ENCODE measurements at places on chromosomes 11 and 22. TPM values are rescaled to one million over a fixed set of nuclear protein-coding genes. Genes with fewer than 3 reads are reported as not detected.

DNA sequence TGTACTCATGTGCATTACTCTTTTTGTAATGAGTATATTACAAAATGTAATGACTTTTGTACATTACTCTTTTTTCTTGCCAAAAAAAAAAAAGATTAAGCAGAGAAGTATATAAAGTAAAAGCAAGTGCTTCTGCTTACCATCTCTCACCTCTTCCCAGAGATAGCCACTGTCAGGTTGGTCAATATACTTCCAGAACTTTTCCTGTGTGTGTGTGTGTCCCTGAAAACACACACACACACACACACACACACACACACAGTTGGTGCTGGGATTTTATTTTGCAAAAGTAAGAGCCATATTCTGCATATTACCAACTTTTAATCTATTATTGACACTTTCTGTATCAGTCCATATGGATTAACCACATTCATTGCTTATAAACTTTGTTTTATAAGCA lies 2.5 kb downstream of the IGLL5 start:
- DNase-seq, result no peak

GRCh38 chr11:118672846-118673245 lies 6.6 kb downstream of the TREH start:
- DNase-seq, result no peak

- no peak for DNase-seq
These were observed 123.6 kb upstream of the MTNR1B start for GRCh38 chr11:92845805-92846204.

DNA sequence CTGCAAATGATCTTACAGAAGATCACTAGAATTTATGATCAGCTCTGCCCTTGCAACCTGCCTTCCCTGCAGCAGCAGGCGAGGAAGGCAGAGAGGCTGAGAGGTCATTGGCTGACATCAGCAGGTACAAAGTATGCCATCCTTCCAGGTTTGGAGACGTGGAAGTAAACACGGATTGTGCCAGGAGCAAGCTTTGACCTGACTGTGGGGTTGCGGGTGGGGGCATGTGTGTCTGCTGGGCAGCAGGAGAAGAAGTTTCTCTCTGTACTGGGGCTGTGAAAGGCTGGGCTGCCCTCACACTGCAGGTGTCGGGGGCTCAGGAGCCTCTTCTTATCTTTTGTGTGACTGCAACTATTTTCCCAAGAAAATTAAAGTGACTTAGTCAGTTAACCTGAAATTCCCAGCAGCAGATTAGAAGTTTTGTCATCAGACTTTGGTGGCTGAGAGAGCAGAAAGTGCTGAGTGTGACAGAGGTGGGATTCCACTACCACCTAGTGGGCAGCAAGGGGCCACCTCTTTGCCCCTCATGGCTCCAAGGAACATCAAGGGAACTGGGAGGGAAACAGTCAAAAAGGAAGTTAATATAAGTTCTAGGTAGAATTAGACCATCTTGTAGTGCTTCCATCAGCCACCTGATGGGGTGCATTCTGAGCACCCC lies 565.9 kb downstream of the ETS1 start:
- no peak for DNase-seq

DNA sequence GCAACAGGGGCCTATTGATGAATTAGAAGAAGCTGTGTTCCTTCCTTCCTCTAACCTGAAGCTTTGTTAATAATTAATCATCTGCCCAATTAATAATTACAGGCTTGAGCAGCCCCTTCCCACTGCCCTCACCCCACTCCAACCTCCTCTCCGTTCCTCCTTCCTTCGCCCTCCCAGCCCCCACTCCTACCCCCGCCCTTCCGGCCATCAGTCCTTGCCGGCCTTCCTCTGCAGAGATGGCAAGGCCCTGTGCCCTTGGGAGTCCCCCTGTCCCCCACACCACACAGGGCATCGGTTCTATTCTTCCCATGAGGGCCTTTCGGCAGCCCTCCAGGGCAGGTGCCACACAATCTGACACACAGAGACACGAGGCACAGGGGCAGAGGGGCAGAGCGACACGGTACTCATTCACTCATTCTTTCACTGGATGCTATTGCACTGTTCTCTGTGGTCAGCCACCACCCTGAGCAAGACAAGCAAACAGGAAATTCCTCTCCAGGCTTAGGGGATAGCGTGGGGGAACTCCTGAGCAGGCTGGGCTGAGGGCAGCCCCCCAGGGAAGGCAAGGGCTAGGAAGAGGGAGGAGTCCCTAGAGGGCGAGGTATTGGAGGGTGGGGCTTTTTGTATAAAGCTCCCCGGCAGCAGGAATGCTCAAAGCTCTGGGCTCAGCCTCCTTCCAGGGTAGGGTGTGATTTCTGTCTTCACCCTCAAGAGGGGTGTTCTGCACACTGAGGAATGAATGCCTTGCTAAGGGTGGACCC lies 14.7 kb downstream of the MGAT3 start:
- no peak for DNase-seq

GRCh38 chr11:88507771-88508417 lies 170.4 kb upstream of the CTSC start:
- no peak for DNase-seq

- no peak for DNase-seq
These were observed 171.5 kb upstream of the B3GAT1 start for GRCh38 chr11:134583397-134583990.

Gene C11orf52
- 7.7 TPM for total RNA-seq

GRCh38 chr11:17907046-17907445 lies 105.8 kb downstream of the SERGEF start:
- no peak for DNase-seq

GRCh38 chr22:40659166-40659565 lies 20.1 kb upstream of the MCHR1 start:
- no peak for DNase-seq

GRCh38 chr22:24440270-24440717 lies 12.9 kb downstream of the ADORA2A start:
- DNase-seq, result no peak

DNA sequence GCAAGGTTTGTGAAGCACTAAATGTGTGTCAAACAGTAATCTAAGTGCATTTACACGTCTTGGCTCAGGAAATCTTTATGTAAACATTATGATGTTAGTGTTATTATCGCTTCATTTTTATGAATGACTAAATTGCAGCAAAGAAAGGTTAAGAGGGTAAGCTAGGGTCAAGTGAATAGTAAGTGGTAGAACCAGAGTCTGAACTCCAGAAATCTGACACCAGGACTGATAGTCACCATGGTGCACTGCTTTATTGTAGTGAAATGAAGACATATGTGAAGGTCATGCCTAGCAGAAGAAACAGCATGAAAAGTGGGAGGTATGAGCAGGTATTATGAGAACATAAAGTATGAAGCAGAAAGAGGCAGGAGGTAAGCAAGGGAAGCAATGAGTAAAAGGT lies 368.7 kb upstream of the TENM4 start:
- DNase-seq, result no peak

Gene OR4D9
- not detected for total RNA-seq

DNA sequence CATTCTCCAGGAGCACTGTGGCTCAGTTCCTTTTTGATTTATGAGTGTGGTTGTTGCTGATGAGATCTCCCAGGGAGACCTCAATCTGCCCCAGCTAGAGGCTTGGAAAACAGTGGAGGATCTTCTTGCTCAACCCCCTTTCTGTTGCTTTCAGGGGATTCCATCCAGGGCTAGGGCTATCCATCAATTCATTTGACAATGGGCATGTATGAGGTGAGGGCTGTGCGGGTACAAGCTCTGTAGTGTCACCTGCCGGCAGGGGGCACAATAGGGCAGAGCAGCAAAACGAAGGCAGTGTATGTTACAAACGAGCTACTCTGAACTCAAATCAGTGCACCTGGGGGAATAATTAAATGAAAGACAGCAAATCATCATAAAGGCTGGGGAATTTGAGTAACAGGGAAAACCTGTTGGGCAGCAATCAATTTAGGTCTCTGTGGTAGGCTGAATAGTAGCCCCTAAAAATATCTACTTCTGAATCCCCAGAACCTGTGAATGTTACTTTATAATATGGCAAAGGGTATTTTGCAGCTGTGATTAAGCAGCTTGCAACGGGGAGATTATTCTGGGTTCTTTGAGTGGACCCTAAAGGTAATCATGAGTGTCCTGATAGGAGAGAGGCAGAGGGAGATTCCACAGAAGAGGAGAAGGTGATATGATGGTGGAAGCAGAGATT lies 170.3 kb upstream of the ZBED5 start:
- DNase-seq, result peak; percentile 88

Gene KIRREL3
- 2.4 TPM for total RNA-seq

Gene C11orf91
- 0.51 TPM for total RNA-seq

Gene NRIP3
- 0.63 TPM for total RNA-seq

DNA sequence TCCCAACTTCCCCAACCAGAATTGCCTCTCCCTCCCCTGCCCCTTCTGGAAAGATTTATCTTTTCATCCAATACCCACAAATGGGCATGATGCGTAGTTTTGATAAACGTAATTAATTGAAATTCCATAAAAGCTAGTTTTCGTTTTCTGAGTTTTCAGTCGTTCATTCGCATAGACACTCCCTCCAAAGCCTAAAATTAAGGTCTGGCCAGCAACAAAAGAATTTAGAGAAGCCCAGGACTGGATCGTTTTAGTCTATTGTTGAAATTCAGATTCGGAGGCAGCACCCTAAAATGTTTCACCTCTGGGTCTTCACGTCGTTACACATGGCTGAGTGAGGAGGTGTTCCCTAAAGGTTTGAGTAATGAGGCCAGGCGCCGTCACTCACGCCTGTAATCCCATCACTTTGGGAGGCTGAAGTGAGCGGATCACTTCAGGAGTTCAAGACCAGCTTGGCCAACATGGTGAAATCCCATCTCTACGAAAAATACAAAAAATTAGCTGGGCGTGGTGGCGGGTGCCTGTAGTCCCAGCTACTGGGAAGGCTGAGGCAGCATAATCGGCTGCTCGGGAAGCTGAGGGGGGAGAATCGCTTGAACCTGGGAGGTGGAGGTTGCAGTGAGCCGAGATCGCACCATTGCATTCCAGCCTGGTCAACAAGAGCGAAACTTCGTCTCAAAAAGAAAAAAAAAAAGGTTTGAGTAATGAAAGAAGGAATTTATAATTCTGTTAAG lies 589 bp upstream of the NDUFC2 start:
- DNase-seq, result no peak

DNA sequence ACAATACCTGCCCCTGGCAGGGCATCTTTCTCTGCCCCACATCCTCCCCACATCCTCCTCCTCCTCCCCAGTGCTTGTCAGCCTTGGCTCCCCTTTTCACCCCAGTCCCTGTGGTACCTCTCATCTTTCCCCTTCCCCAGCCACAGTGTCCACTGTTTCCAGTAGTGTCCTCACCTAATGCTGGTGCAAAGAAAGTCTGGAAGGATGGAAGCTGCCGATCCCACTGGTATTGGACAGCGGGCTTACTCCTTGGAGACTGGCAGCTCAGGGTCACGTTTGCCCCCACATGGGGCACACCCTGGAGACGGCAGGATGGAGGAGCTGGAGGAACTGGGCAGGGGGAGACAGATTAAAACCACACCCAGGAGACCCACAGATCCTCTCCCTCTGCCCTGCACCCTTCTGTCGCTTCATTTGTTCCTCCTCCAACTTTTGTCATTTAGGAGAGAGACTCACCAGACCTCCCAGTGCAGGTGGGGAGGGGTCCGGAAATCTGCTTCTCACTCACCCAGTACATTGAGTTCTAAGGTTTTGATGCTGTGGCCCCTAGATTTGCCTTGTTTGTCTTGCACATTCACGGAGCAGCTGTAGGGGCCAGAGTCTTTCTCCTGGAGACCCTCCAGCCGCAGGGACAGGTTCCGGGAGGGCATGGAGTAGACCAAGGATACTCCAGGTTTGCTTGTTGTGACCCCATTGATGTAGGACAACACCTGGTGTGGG lies 4.1 kb upstream of the VSIG2 start:
- DNase-seq, result no peak

GRCh38 chr11:72548463-72548862 lies 114.1 kb upstream of the CLPB start:
- no peak for DNase-seq

DNA sequence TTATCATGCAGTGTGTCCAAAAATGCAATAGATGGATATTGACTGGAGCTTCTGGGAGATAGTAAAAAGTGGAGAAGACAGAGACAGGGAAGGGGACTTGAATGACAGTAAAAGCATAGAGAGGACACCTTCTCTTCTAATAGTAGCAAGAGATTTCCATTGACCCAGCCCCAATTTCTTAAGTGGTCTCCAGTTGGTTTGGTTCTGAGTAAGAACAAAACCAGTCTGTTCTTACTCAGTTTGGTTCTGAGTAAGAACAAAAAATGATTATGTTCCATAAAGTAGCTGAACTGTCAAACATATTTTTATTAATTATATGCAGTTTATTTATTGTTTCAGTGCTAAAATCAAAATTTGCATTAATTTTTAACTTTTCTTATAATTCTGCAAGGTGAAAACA lies 316.8 kb upstream of the MPPED2 start:
- DNase-seq, result no peak

Gene VSTM5
- 3.4 TPM for total RNA-seq

- DNase-seq, result no peak
These were observed 1091.9 kb upstream of the TENM4 start for GRCh38 chr11:80532633-80533232.

DNA sequence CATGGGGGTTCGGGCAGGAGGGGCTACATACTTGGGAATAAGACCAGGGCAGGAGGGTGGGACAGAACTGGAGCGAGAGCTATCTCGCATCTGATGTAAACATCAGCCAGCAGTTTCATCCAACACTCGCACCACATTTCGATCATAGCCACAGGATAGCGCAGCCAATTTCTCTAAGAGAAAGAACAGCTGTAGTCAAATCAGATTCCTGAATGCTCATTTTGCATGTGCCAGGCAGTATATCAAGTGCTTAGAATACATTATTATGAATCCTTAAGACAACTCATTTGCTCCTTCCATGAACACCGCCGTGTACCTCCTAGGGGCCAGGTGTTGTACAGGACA lies 14.5 kb downstream of the DGCR2 start:
- no peak for DNase-seq

GRCh38 chr11:61076506-61077304 lies 25.6 kb upstream of the CD5 start:
- DNase-seq, result no peak

GRCh38 chr22:40727070-40727963 lies 48.0 kb downstream of the MCHR1 start:
- no peak for DNase-seq

Gene ALDH3B2
- 0.48 TPM for total RNA-seq

DNA sequence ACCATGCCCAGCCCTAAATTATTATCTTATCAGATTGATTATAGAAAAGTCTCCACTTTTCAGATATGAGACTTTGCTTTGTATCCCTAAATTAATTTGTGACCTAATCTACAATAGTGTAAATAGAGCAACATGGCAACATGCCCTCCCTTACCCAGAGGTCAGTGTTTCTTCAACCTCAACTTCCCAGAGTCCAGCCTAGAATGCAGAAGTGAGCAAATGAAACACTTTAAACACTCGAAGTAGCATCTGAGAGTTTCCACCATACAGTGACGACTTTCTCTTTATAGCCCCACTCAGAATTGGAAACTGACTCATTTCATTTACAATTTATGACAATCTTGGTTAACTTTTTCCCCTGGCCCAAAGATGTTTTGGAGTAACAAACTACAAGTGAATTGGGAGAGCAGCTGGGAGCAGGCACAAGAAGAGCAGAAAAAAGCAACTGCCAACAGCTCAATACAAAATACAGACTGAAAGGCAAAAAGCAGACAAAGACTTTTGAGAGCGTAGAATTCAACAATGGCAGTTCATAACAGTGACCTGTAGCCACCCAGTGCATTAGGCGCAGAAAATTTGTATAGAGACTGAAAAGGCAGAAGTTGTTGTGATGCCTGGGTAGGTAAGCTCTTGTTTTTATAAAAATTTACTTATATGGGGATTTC lies 10.1 kb upstream of the BLID start:
- no peak for DNase-seq

Gene SLC37A2
- total RNA-seq, result 10.5 TPM

Gene CASP12
- total RNA-seq, result not detected

All from mucosa of descending colon (tissue), 3 donors.